ENCODE measurements at places on chromosomes 5 and 9.

DNA sequence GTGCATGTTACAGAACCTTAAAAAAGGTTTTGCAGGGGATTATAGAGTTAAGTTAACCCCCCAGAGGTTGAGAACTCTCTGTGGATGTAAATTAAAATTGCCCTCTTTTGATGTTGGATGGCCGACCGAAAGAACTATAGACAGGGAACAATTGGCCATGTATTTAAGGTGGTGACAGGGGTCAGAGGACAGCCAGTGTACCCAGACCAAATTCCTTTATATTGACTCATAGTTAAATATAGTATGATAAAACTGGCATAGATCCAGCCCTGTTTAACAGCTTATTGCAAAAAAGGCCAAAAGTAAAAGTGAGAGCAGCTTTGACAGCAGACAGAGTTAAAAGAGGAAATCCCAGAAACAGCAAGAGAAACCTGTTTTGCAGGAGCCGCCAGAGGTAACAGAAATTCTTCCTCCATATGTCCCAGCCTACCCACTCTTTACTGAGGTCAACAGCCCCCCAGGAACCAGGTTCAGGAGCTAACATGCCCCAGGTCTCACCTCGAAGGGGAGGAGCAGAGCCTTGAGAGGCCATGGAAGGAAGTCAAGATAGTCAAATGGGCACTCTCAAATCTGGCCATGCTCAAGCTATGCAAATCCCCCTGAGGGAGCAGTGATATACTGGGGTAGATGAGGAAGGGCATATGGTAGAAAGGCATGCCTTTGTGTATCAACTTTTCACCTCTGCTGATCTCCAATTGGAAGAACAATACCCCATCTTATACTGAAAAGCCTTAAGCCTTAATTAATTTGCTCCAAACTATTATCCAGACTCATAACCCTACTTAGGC, 156.4 kb upstream of the COX7C start:
- DNase-seq: no peak

DNA sequence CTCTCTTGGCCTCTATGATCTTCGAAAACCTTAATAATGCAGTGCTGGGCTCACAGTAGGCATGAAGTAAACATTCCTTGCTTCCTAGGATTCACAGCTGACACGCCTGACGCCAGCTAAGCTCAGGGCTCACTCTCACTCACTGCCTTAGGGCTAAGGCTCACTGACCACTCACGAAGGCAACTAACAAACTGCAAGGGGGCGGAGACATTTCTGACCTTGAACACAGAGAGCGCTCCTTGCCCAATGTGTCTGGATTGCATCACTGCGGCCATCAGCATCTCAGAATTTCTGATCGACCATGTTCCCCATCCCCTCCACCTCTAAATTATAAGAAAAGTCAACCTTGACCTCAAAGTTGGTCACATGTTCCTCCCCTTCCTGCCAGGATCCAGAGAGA, 372.6 kb downstream of the EBF1 start:
- no peak for DNase-seq

- no peak for DNase-seq
Measured at GRCh38 chr5:42912184-42912798, 100.6 kb upstream of the SELENOP start.

- DNase-seq: no peak
Measured at GRCh38 chr5:21152611-21153010, 1164.6 kb upstream of the CDH18 start.

GRCh38 chr9:4904322-4905134, 80.5 kb upstream of the JAK2 start:
- no peak for DNase-seq

- no peak for DNase-seq
Measured at GRCh38 chr9:95381221-95381620, 63.7 kb upstream of the FANCC start.

GRCh38 chr9:4618700-4619099, 43.4 kb upstream of the PLPP6 start:
- DNase-seq: no peak

Measured in neuronal stem cell (in vitro differentiated cells).